Caco-2 (cell line): ENCODE measurements at places on chromosomes 12 and 14. TPM values are rescaled to one million over a fixed set of nuclear protein-coding genes. Genes with fewer than 3 reads are reported as not detected.
A peak's percentile ranks its signal among the peaks of the same experiment; 100 is the strongest.

GRCh38 chr12:93802698-93803423, 125.7 kb downstream of the CRADD start:
- no peak for DNase-seq

DNA sequence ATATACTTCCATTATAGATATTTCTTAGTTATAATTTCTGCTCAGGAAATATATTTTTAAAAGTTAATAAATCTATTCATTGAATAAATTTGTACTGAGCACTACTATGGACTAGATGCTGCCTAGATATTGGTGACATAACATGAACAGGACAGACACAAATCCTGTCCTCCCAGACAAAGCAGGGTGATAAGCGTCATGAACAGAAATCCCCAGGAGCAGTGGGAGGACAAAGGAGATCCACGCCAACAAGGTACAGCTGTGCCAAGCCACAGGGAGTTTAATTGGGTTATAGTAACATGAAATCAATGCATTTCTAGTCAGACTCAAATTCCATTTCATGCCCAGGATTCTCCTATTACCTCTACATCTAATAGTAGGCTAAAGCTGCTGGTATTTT, 171.8 kb upstream of the CPNE8 start:
- no peak for DNase-seq

DNA sequence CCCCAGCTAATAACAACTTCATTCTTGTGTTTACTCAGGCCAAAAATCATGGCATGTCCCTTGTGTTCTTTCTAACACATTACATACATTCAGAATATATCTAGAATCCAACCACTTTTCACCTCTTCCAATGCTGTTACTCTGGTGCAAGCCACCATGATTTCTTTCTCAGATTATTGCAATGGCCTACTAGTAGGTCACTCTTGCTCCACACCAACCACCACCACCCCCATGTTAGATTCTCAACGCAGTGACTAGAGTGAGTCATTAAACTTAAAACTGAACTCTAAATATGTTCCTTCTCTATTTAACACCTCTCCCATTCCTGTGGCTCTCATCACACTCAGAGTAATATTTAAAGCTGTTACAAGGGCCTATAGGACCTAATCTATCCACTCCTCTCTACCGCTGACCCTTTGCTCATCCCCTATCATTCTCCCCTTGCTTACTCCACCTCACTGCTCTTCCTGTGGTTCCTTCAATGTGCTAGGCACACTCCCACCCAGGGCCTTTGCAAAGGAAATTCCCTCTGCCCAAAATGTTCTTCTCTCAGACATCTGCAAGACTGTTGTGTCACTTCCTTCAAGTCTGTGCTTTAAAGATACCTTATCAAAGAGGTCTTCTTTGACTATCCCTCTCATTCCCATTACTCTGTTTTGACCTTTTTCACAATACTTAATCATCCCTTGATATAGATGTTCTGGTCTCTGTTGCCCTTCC, 6.6 kb downstream of the RTN1 start:
- no peak for DNase-seq

DNA sequence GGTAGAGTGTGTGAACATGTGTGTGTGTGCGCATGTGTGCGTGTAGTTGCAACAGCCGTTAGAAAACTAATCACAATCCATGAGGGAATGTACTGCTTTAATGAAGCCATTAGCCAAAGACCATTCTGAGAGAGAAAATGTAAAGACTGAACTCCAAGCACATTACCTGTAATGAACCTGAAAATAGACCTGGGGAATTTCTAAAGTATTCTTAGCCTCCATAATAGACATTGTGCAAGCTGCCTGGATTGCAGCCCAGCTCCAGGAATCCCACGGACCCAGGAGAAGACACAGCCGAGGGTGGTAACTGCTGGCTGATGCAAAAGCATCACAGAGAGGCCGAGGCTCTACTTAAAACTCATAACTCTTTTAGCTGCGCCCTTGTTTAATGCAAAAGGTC, 156.6 kb downstream of the SLC15A4 start:
- no peak for DNase-seq

GRCh38 chr14:57889245-57889644, 23.4 kb upstream of the SLC35F4 start:
- no peak for DNase-seq

DNA sequence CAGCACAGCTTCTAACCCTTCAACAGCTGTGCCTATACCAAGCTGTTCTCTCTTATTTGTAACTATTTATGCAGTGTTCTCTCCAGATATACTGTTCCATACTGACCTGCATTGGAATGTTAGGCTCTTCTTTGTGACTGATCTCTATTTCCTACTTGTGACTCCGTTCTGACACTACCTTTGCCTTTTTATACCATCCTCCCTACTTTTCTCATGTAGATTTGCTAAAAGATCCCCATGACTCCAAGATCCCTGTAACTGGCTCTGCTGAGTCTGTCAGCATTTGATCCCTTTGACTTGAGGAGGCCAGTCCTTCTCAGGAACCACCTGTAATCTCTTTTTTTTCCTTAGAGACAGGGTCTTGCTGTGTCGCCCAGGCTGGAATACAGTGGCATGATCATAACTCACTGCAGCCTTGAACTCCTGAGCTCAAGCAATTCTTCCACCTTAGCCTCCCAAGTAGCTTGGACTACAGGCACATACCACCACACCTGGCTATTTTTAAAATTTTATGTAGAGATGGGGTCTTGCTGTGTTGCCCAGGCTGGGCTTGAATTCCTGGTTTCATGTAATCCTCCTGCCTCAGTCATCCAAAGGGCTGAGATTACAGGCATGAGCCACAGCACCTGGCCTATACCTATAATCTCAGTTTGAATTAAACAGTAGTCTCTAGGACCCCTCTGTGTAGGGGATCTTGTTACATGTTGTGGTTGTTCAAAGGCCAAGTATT, 368.3 kb downstream of the ZFP36L1 start:
- DNase-seq = no peak

- peak; percentile 40 for DNase-seq
These were observed 58.5 kb upstream of the TMPO start for GRCh38 chr12:98456576-98457573.

- no peak for DNase-seq
These were observed 94.5 kb downstream of the NTS start for GRCh38 chr12:85968606-85969005.

GRCh38 chr12:34404377-34405285, 382.3 kb downstream of the ALG10 start:
- no peak for DNase-seq

- no peak for DNase-seq
These were observed 21.8 kb upstream of the CRY1 start for GRCh38 chr12:107115119-107115518.

DNA sequence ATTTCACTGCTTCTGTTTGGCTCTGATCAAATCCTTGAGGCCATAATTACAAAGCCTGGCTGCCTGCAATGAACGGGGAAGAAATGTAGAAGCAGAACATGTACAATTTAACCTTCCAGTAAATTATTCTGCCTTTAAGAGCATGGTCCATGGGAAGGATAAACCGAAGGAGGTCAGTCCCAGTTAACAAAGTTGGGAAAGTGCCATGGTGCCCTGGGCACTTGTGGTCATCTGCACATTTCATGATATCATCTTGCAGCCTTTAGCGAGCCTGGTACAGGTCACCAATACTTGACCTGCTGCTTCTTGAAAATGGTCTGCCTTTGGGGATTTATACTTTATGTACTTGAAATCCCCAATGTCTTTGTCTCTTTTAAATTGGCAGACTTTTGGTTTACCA, 175.9 kb upstream of the KITLG start:
- no peak for DNase-seq

GRCh38 chr12:104958805-104959334, 780 bp upstream of the SLC41A2 start:
- DNase-seq = no peak

DNA sequence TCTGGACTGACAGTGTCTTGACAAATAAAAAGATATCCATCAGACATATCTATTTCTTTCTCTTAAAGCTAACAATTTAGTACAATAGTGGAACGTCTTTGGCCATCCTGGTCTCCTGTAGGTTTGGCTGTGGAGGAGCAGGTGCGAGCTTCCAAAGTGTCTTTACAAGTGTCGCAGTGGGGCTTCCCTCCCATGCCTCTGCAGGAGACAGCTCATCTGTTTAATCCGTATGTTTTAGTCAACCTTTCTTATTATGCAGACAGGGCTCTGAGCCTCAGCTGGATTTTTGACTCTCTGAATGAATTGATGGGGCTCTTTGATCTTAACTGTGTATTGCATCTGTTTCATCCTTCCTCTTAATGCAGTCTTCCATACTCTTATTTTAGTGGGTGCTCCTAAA, 57.5 kb downstream of the RMST start:
- no peak for DNase-seq

- no peak for DNase-seq
These were observed 223.7 kb downstream of the PELI2 start for GRCh38 chr14:56341766-56342493.

- DNase-seq = no peak
These were observed 378.7 kb downstream of the PRKD1 start for GRCh38 chr14:29548948-29549370.

- DNase-seq = no peak
These were observed 64.8 kb upstream of the BEGAIN start for GRCh38 chr14:100651999-100652508.

- peak; percentile 89 for DNase-seq
These were observed at the start of gene ZBTB1 for GRCh38 chr14:64504310-64504896. Gene ZBTB1, plus strand, starts transcription at chr14:64504770. Its CDS starts 16,735 bp downstream, at chr14:64521505.

DNA sequence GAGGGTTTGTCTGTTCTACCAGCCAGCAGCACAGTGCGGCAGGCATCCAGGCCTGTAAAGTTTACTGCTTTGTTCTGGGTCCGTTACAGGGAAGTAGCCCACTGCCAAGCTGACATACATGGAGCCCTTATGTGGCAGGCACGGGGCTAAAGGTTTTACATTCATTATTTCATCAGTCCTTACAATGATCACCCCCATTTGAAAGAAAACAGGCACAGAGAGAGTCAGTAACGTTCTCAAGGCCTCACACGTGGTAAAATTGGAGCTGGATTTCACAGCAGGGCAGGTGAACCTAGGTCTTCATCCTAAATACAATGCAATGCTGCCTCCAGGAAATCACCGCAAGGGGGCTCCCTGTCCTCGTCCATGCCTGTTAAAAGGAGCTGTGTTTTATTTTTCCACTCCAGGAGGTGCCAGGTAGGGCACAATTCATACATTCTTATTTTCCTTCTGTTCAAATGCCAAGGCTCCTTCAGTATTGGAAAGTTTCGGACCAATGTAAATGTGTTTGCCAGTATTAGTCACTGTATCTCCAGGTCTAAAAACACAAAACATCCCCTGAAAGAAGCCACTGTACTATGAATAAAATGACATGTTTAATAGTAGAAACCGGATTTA, 172.2 kb upstream of the GZMB start:
- peak; percentile 82 for DNase-seq

DNA sequence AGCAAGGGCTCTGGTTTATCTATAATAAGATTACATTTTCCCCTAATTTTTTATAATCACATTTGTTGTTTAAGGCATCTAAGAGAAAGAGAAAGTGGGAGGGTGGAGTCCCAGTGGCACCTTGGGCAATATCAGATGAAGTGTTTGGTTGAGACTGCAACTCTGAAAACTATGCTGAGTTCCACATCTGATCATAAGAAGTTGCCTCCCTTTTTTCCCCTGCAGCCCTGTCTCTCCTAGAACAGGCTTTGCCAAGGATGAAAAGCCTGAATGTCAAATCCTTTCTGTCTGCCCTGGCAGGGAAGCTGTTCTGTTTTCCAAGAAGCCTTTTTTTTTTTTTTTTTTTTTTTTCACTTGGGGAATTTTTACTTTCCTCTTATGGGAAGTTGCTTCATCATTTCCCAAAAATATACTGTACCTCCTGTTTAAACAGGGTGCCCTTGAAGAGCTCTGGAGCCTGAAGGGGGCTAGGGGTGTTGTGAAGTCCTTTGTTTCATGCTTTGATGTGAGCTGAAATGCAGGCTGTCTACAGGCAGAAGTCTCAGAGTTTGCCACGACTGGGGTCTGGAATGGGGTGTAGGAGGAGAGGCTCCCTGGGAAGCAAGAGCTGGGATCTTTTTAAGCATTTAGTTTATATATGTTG, 71.3 kb downstream of the SUSD6 start:
- no peak for DNase-seq

DNA sequence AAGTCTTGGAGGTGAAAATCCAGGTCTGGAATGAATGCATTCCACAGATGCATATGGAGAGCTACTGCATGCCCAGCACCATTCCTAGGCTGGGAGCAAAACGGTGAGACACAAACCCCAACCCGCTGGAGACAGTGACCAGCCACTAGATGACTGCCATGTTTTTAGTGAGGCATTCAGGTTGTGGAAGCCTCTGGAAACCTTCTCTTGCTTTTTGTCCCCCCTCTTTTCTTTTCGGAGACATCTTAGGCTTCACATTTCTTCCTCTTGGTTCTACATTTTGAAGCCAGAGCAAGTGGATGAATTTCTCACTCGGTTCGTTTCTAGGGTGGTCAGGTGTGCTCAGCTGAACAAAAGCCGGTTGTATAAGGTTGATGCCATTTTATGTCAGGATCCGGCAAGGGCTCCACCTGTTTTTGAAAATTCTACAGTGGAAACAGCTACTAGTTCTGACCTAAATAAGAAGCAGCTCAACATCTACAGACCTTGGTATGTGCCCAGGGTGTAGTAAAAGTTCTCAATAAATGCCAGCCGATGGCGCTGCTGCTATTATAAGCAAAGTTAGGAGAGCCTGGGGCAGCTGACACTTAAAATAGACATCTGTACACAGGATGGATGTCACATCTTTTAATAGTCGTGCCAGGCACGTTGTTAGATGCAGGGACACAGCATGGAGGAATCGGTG, 1.8 kb upstream of the ZNF839 start:
- DNase-seq = no peak

GRCh38 chr12:15114501-15114900, 106.7 kb downstream of the RERG start:
- no peak for DNase-seq

GRCh38 chr14:54650331-54650958, 83.5 kb downstream of the SAMD4A start:
- peak; percentile 27 for DNase-seq

DNA sequence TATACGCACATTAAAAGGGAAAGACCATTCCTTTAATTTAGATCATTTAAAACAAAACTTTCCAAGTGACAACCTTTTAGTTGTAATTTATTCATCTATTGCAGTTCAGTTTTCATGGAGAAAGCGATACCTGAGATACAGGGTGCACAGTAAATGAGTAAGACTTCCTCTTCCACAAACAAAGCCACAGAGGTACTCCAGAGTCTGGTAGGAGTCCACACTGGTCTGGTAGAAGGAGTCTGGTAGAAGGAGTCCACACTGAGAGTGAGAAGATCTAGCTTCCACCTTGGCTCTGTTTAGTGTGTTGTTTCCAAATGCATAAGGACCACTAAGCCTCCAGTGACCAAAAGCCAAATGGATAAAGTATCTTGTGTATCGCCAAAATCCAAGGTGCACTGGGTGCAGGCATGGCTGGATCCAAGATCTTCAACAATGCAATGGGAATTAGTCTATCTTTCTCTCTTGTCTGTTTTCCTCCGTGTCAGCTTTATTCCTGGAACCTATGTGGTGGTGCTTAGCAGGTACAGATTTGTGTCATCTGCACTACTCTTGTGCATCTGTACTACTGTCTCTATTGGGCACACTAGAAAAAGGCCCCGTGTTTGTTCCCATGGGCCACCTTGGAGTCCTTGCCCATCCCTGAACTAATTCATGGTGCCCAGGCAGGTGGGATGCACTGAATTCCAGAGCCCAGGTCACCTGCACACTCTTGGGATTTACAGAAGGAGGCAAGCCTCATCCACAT, 331.1 kb downstream of the BCL11B start:
- DNase-seq = no peak

SARNP gene
- 70.9 and 77.6 TPM in 2 replicates for total RNA-seq

ABCD2 gene
- total RNA-seq = not detected in 2 replicates

DIABLO gene
- 76.1 and 86.6 TPM in 2 replicates for total RNA-seq

CAPZA3 gene
- not detected in 2 replicates for total RNA-seq

TMEM63C gene
- 1.3 and 1.4 TPM in 2 replicates for total RNA-seq

WSCD2 gene
- not detected in 2 replicates for total RNA-seq

SMCO2 gene
- 0.93 and 1.2 TPM in 2 replicates for total RNA-seq

CLEC2A gene
- not detected in 2 replicates for total RNA-seq

PSEN1 gene
- 74.8 and 76.8 TPM in 2 replicates for total RNA-seq

SLC25A47 gene
- not detected in 2 replicates for total RNA-seq

OR10AD1 gene
- total RNA-seq = not detected in 2 replicates
